ENCODE measurements at places on chromosomes 1 and 21.
A peak's percentile ranks its signal among the peaks of the same experiment; 100 is the strongest.

DNA sequence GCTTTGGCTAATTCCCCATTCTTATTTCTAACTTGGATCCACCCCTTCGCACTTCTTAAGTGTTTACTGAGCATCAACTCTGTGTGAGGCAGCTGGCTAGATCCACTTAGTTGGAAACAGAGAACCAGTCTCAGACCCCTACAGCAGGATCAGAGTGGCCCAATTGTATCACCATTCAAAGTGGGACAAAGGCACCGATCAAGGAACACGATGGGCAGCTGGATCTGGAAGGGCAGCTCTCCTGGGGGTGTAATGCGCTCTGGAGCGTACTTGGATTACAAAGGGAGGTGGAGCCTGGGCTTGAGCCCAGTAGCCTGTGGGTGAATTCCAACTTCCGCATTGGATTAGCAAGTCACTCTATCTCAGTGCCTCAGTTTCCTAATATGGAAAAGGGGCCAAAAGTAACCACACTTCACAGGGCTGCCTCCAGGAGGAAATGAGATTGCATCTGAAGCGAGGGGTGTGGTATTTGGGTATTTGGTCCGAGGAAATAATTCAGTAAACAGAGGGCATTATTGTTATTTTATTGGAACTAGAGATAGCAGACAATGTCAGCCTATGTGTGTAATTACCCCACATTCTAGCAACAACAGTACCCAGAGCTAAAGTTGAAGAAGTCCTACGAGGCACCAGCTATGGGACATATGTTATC lies 11.9 kb downstream of the ECE1 start:
- DNase-seq: no peak

GRCh38 chr1:77220687-77221463 lies 1.6 kb upstream of the PIGK start:
- peak; percentile 87 for DNase-seq

GRCh38 chr1:235078480-235079381 lies 49.9 kb downstream of the TOMM20 start:
- DNase-seq: no peak

DNA sequence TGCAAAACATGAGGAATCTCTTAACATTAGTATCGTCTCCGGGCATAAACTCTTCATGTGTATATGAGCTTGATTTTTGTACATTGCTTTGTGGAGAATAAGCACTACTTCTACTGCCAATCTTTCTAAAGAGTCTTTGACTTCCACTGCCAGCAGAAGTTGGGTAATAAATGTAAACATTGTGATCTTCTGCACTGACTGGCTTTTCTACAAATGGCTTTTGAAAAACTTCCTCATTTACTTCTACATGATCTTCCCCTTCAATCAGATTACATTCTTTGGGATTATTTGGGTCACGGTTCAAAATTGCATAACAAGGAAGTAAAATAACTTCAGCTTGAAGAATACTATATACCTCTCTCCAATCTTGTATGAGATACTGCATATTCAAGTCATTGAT lies 30.4 kb upstream of the SLC44A5 start:
- DNase-seq: no peak

GRCh38 chr21:42555756-42556438 lies 42.2 kb downstream of the SLC37A1 start:
- no peak for DNase-seq

DNA sequence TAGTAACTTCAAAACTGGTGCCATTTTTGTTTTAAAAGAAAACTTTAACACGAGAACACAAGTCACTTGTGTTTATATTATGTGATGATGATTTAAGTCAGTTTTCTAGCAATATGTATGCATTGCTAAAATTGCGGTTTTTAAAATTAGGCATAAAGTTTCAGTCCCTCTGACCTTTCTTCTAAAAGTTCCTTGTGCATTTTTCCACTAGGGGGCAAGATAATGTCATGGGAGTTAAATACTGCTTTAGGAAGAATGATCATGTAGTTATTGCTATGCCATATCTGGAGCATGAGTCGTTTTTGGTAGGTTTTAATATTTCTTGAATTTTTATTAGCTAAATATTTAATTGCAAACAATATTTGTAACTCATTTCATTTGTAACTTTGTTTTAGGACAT lies 10.7 kb downstream of the CDC7 start:
- peak; percentile 30 for DNase-seq

DNA sequence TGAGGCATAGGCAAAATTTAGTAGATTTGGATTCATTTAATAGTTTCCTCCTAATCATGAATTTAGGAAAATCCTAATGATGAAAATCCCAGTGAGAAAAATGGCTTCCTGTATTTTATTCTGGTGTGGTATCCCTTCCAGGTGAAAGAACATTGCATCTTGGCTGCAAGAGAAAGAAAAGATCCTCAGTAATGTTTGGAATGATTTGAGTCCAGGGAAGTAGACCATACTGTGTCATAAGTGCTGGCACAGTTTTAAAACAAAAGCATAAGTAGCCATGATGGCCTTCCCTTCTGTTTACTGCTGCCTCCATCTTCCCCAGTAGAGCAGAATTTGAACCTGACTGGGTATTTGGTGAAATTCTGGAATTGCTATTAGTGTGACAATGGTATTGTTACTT lies 52.8 kb downstream of the CACHD1 start:
- DNase-seq: no peak

DNA sequence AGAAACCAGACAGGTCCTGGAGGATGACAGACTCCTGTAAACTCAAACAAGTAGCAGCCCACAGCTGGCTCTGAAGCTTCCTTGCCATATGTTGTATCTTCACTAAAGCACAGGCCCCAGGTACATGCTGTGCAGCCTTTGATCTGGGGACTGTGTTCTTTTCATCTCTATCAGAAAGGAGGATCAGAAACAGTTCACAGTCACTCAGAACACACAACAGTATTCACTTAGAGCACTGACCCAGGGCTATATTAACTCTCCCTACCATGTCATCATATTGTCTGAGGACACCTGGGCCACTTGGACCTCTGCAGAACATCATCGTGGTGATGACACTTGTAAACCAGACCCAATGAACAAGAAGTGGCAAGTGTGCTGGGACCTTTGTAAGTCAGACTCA lies 222.0 kb downstream of the SETD4 start:
- no peak for DNase-seq

DNA sequence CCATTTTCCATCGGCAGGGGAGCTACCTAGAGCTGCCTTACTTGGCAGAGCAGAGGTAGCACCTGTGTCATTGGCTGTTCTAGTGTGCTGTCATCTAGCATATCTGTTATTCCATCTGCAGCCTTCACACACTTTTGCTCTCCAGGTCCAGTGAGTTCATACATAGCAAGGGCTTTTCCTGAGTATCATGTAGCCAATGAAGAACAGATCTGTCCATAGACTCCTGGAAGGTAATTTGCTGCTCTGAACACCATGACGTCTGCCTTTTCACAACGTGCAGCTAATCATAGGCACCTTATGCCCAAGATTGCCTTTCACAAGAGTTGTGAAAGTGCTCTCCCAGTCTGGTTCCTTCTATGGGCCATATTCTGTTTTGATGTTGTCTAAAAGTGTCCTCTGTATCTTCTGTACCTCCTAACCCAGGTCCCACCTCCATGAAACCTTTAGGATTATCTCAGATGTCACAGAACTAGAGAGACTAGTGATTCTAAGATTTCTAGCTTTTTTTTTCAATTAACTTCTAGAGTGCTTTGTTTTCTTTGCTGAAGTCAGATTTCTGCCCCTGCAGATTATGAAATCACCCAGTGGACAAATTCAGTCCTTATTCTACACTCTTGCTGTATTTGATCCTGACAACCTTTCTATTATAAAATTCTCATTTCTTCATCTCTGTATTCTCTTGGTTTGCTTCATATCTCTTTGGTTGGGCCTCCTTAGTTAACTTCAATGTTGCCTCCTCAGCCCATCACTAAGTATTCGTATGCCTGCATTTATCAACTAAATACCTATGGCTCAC lies 134.8 kb downstream of the PBX1 start:
- DNase-seq: no peak

DNA sequence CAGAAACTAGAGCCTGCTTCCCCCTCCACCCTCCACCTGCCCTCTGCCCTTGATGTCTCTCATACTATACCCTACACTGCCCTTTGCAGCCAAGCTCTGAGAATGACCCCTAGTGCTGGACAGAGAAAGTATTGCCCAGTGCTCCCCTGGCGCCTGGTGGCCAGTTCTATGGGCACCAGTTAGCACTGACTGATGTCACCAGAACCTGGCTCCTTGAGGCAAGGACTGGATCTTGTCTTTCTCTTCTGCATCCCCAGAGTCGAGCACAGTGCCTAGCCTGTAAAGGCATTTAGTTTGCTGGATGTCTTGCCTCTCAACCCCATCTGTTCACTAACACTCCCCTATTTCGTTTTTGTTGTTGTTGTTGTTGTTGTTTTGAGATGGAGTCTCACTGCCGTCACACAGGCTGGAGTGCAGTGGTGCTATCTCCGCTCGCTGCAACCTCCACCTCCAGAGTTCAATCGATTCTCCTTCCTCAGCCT lies 5.9 kb downstream of the PHLDA3 start:
- peak; percentile 25 for DNase-seq

Measured in NCI-H226 (cell line).